ENCODE measurements at places on chromosomes 3 and 15.

DNA sequence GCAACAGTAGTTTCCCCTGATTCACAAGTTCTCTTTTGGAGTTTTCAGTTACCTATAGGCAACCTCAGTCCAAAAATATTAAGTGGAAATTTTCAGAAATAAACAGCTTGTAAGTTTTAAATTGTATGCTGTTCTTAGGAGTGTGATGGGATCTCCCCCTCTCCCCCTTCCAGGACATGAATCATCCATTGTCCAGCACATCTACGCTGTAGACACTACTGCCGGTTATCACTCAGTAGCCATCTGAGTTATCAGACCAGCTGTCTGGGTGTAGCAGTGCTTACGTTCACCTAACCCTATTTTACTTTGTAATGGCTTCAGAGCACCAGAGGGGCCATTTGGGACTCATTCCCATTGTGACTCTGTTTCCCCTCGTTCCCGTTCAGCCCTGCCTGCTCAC lies 96.7 kb upstream of the PLXNA1 start:
- DNase-seq, result no peak

- DNase-seq, result no peak
Observed at GRCh38 chr15:80606511-80607071, 88.5 kb upstream of the ABHD17C start.

DNA sequence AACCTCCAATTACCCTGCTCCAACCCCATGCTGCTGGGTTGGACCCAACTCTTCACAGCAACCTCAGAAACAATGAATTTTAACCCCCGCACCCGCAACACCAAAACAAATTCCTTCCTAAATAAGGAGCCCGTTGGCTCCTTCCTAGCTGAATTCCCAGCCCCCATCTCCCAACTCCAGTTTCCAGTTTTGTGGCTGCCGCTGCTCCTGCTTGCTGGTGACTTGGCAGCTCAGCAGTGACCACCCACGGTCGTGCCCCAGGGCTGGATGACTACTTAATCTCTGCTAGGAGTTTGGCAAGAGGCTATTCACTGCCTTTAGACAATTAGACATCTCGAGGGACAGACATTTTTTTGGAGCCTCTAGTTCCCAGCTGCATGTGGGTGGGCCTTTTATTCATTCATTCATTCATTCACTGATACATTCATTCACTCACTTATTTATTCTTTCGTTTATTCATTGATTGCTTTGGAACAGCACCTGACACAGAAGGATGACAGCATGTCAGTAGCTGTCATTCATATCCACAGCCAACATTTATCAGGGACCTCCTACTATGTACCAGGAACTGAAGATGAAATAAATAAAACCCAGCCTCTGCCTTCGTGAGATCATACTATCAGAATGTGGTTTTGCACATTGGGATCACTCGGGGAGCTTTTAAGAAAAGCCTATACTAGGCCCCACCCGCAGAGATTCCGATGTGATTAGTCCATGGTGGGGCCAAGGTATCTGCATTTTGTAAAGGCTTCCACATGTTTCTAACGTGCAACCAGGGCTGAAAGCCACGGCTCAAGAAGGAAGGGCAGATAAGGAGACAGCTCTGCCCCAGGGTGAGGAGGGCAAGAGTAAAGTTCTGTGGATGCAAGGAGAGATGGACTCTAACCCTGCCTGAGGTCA lies 256.5 kb downstream of the SHQ1 start:
- DNase-seq, result peak; percentile 15

- DNase-seq, result no peak
Observed at GRCh38 chr3:62636235-62636826, 238.9 kb downstream of the CADPS start.

DNA sequence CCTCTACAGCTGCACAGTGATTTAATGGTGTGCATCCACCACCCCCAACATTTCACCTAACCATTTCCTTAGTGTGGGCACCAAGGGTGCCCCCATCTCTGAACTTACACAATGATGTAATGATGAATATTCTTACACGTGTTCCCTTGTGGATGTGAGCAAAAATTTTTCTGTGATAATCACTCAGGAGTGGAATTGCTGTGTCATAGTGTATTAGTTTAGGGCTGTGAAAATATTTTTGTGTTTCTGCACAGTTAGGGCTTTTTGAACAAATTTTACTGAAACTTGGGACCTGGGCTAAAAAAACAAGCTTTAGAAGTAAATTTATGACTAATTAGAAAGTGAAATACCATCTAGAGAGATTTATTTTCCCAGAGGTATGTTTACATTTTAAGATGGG lies 134.5 kb upstream of the CCNL1 start:
- DNase-seq, result no peak

- DNase-seq, result no peak
Observed at GRCh38 chr3:94064243-94064860, 1.5 kb downstream of the NSUN3 start.
